ENCODE measurements at places on chromosomes 6 and 20. TPM values are rescaled to one million over a fixed set of nuclear protein-coding genes. Genes with fewer than 3 reads are reported as not detected.

The MCCD1 gene
- polyA plus RNA-seq: not detected

The CRISP2 gene
- polyA plus RNA-seq: not detected

The PTK6 gene
- polyA plus RNA-seq: 0.72 TPM

The SLC12A5 gene
- polyA plus RNA-seq: 4.1 TPM

The UNC5CL gene
- 3.0 TPM for polyA plus RNA-seq

The NKAIN2 gene
- 0.14 TPM for polyA plus RNA-seq

The CRYBG1 gene
- 5.6 TPM for polyA plus RNA-seq

The RPS6KA2 gene
- polyA plus RNA-seq: 7.6 TPM

The CEP85L gene
- 6.3 TPM for polyA plus RNA-seq

The HUS1B gene
- 0.06 TPM for polyA plus RNA-seq

The TCP11 gene
- polyA plus RNA-seq: not detected

The BMP5 gene
- polyA plus RNA-seq: not detected

The ASIP gene
- polyA plus RNA-seq: 1.7 TPM

The SNAI1 gene
- polyA plus RNA-seq: 1.7 TPM

The PPIL6 gene
- 0.13 TPM for polyA plus RNA-seq

The SLC17A5 gene
- polyA plus RNA-seq: 2.2 TPM

The GPR6 gene
- not detected for polyA plus RNA-seq

The NFATC2 gene
- polyA plus RNA-seq: 9.1 TPM

The GRM1 gene
- not detected for polyA plus RNA-seq

The LPA gene
- not detected for polyA plus RNA-seq

The EPHA7 gene
- polyA plus RNA-seq: 1.8 TPM

The OR2H2 gene
- polyA plus RNA-seq: not detected

The SLA2 gene
- polyA plus RNA-seq: 3.0 TPM

The MAK gene
- 0.11 TPM for polyA plus RNA-seq

The EFHC1 gene
- 16.9 TPM for polyA plus RNA-seq

The CLVS2 gene
- polyA plus RNA-seq: not detected

The CST4 gene
- polyA plus RNA-seq: not detected

The ZNF165 gene
- 0.77 TPM for polyA plus RNA-seq

The TULP1 gene
- 0.04 TPM for polyA plus RNA-seq

The EDN1 gene
- 16.5 TPM for polyA plus RNA-seq

The KCNB1 gene
- 0.13 TPM for polyA plus RNA-seq

The DAAM2 gene
- 24.5 TPM for polyA plus RNA-seq

The PACSIN1 gene
- 0.86 TPM for polyA plus RNA-seq

The FNDC1 gene
- 0.17 TPM for polyA plus RNA-seq

The OR2B6 gene
- 0.18 TPM for polyA plus RNA-seq

The TMC2 gene
- 0.10 TPM for polyA plus RNA-seq

The SULF2 gene
- 5.5 TPM for polyA plus RNA-seq

The SYCP2L gene
- polyA plus RNA-seq: 0.06 TPM

The ERVFRD-1 gene
- not detected for polyA plus RNA-seq

The GNMT gene
- 1.4 TPM for polyA plus RNA-seq

The KHDC1 gene
- polyA plus RNA-seq: 1.7 TPM

The B3GAT2 gene
- 0.04 TPM for polyA plus RNA-seq

The UBE2C gene
- 19.7 TPM for polyA plus RNA-seq

The ZNF391 gene
- 2.1 TPM for polyA plus RNA-seq

The APOBEC2 gene
- not detected for polyA plus RNA-seq

The KCNQ5 gene
- polyA plus RNA-seq: 1.7 TPM

The CTCFL gene
- not detected for polyA plus RNA-seq

The PRDM13 gene
- not detected for polyA plus RNA-seq

The HLA-DQA2 gene
- 0.10 TPM for polyA plus RNA-seq

The IRAK1BP1 gene
- 0.61 TPM for polyA plus RNA-seq

The GPR63 gene
- 0.19 TPM for polyA plus RNA-seq

The KCNK5 gene
- 0.96 TPM for polyA plus RNA-seq

The TRAPPC3L gene
- 0.33 TPM for polyA plus RNA-seq

The MRPL14 gene
- 55.3 TPM for polyA plus RNA-seq

The TRIM15 gene
- polyA plus RNA-seq: not detected

The PNPLA1 gene
- polyA plus RNA-seq: 0.13 TPM

The CLPSL1 gene
- polyA plus RNA-seq: not detected

The CST1 gene
- not detected for polyA plus RNA-seq

The PRIM2 gene
- 6.0 TPM for polyA plus RNA-seq

The TLDC2 gene
- polyA plus RNA-seq: 0.05 TPM

Measured in spleen (tissue), 13 donors.